ENCODE measurements at places on chromosomes 7 and 10.

DNA sequence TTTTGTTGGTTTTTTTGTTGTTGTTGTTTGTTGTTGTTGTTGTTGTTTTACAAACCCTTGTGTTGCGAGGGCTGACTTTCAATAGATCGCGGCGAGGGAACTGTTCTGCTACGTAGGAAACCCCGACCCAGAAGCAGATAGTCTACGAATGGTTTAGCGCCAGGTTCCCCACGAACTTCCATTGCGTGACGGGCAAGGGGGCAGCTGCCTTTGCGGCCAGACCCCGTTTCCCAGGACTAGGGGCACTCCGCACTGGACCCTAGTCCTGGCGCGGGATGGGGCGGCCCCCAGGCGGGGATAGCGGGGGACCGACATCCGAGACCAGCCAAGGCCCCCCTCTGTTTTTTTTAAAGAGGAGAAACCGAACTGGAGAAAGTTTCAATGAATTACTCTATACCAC, 119.6 kb downstream of the LRRTM3 start:
- DNase-seq: no peak

DNA sequence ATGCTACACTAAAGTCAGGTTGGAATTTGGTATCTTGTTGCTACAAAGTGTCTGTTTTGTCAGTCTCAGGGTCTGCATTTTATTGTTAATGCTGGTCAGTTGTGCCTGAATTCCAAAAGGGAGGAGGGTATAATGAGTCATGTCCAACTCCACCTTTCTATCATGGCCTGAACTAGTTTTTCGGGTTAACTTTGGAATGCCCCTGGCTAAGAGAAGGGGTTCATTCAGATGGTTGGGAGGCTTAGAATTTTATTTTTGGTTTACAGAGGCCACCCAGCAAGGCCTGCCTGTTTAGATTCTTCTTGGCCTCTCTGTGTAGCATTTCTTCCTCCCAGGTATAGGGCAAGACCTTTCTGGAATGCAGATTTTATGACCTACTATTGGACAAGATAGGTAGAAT, 93.2 kb downstream of the SKIDA1 start:
- no peak for DNase-seq

DNA sequence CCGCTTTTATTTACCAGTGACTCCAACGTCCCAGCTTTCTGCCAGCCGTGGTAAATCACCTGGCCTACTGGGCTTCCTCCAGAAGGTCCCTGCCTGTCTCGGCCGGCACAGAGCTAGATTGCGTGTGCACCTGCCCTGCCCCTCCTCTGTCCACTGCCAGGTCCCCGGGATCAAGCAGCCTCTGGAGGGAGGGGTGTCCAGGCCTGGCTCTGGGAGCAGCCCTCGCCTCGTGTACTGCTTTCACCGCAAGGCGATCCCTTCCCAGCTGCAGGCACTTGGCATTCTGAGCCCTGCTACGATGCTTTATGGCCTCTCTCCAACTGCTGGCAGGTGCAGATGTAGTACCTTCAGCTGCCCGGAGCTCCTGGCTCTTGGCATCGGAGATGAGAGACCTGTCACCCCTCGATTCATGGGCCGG, 7.4 kb downstream of the SLC29A3 start:
- DNase-seq: no peak

DNA sequence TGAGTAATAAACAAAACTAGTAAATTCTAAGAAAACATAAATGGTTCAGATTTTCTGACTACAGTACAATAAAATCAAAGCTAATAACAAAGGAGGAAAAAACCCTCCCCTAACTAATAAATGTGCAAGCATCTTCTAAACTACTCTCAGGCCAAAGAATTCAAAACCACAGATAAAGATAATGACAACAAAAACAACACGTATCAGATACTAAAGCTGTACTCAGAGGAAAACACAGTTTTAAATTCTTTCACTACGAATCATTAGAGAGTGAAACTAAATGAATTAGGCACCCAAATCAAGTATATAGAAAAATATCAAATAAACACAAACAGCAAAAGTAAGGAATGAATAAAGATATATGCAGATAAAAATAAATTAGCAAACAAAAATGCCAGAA, 200.9 kb downstream of the TEX36 start:
- no peak for DNase-seq

GRCh38 chr10:70284542-70285475, 1.0 kb upstream of the NPFFR1 start:
- DNase-seq: no peak

GRCh38 chr10:63253040-63253439, 119.9 kb downstream of the NRBF2 start:
- no peak for DNase-seq

DNA sequence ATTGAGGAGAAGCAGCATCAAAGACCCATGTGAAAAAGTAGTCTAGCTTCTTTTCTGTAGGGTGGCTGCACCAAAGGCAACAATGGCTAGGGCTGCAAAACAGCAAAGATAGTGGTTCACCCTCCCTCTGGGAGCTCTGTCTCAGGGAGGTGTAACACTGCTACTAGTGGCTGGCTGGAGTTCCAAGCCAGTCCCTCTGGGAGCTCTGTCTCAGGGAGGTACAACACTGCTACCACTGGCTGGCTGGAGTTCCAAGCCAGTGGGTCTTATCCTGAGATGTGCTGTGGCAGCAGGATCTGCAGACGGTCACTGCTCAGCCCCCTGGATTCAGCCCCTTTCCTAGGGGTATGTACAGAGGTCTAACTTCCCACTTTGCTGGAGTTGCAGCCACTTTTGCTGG, 37.9 kb upstream of the TMEM140 start:
- DNase-seq: no peak

GRCh38 chr7:127253281-127254162, 781 bp upstream of the GRM8 start:
- DNase-seq: peak; percentile 55

DNA sequence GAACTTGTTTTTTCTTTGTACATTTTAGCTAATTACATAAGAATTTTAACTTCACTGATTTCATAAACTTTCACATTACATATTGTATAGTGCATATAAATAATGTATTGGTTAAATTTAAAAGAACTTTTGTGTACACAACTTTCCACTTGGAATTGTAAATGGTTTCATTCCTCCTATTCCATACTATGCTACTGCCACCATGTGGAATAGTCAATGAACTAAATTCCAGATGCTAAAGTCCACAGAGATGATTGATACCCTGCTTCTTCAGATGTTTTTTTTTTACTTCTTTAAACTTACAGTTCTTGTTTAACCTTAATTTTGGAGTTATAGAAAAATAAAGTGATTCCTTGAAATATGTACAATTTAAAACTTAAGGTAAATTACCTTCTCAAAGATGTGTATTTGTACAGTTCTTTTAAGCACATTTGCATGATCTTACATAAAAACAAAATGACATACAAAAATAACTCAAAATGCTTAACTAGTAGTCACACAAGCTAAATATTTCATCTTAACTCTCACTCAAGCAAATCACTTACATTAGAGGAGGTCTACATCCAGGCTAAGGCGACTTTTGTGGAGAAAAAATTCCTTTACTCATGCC, 247.6 kb upstream of the HGF start:
- DNase-seq: no peak

DNA sequence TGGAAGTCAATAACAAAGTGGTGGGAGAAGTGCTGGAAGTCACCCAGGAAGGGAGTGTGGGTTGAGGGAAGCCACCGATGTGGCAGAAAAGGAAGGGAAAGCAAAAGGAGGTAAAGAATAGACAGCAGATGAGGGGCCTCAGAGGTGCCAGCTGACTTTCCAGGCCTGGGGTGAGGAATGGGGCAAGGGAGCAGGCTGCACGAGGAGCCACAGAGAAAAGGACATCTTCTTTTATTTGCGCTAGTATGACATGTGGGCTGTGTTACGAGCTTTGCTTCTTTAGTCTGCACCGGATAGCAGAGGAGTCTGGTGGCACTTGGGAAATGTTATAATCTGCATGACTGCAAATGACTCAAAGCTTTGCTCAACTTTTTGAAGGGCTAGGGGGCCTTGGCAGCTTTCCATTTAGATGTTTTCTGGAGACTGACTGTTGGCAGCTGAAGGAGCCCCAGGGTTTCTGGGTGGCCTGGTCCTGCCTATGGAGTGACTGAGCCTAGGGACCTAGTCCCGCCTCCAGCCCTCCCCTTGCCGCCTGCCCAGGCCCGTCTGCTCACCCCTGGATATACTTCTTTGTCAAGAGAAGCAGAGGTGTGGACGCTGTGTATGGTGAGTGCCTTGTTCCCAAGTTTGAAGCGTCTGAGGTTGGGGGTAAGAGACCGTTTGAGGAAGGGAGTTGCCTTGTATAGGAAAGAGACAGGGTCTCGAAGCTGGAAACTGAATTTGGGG, 5.1 kb downstream of the PRXL2A start:
- DNase-seq: no peak

GRCh38 chr7:112880818-112881418, 90.7 kb upstream of the TMEM168 start:
- no peak for DNase-seq

DNA sequence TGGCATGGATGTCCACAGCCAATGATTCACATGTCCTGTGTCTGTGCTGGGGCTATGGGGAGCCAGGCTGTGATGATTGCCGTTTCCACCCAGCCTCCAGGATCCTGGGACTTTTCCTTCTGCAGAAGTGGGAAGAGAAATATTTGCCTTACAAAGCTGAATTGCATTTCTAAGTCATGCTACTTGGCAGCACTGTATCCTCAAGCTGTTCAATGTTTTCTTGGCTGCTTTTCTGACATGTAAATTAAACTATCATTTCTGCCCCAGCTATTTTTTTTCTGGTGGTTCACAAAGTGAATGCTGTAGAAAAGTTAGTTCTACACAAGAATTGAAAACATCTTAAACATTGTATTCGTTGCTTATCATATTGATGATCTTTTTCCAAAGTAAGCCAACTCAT, 51.9 kb upstream of the TCERG1L start:
- no peak for DNase-seq

GRCh38 chr10:112700215-112700671, 249.8 kb upstream of the TCF7L2 start:
- DNase-seq: no peak

- DNase-seq: no peak
These were observed 10.6 kb downstream of the SHLD2 start for GRCh38 chr10:87105446-87106124.

DNA sequence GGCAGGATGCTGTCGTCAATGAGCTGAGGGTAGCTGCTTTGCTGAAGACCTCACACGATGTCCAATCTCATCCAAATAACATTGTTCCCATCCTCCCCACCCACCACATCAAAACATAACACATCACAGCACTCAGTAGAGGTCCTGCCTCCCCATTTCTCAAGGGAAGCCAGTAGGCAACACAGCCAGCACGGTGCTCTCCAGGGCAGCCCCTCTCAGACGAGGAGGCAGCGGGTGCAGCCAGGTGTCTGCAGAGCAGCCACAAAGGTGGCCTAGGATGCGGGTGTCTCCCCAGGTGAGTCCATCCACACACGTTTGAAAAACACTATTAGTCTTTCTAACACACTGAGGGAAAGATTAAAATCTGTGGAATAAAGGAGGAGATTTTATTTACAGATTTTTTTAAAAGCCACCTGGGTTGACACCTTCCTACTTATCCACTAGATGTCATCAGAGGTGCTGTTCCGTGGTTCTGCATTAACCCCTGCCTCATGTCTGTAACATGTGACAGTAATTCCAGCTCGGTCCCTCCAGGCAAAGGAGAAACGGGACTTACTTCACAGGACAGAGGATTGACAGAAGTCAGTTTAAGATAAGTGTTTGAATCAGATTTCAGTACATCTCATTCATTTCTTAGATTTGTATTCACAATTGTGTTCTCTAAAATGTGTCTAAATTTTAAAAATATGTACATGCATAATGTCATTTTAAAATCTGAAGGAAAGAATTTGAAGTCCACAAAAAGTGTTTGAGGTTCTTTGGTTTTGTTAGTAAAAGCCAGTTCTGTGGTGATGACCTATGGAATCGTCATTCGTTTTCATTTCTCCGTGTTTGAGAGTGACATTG, 68.0 kb downstream of the LANCL2 start:
- DNase-seq: peak; percentile 44

DNA sequence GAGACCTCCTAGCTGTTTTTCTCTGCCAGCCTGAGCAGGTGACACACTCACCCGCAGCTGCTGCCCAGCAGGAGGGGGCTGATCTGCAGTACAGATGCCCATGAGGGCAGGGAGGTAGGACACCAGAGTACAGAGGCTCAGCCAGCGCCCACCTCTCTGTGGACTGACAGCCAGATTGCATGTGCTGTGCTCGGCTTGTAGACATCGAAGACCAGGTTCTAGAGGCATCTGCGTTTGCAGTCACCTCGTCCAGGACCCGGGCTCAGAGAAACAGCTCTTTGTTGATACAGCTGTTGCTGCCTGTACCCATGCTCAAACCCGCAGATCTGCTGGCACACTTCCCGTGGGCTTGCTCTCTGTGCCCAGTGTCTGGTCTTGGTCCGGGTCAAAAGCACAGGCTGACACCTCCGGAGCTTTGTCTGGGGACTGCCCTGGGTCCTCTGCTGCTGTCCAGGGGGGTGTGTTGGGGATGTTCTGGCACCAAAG, 224.7 kb downstream of the GLRX3 start:
- no peak for DNase-seq

DNA sequence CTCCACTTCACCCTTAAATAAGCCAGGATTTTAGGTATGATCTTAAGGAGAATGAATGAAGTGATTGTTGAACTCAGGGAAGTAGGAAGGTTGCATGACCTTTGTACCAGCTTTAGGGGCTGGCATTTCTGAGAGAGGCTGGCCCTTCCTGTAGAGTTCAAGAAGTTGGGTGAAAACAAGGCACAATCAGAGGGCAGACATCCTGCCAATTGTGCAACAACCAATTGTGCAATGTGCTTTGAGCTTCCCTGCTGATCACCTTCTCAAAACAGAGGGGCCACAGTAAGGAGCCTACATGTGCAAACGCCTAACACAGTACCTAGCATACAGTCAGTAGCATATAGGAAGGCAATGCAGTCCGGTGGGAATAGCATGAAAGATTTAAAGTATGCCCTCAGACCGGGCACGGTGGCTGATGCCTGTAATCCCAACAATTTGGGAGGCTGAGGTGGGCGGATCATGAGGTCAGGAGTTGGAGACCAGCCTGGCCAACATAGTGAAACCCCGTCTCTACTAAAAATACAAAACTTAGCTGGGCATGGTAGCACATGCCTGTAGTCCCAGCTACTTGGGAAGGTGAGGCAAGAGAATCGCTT, 5.4 kb downstream of the CPVL start:
- no peak for DNase-seq

DNA sequence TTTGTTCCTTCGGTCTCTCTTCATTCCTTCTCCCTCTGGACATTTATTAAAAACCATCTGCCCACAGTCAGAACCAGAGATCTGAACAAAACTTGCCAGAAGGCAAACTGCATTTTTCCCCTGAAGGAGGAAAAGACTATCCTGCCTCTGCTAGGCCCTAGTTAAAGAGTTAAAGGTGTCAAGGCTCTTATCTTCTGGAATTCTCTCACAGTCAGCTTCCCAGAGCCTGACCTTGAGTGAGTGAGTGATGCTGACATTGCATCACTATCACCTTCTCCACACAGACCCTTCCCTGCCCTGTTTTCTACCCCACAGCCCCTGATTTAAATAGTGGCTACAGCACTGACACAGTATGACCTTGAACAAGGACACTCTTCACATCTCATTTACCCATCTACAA, 16.4 kb downstream of the FRMPD2 start:
- no peak for DNase-seq

DNA sequence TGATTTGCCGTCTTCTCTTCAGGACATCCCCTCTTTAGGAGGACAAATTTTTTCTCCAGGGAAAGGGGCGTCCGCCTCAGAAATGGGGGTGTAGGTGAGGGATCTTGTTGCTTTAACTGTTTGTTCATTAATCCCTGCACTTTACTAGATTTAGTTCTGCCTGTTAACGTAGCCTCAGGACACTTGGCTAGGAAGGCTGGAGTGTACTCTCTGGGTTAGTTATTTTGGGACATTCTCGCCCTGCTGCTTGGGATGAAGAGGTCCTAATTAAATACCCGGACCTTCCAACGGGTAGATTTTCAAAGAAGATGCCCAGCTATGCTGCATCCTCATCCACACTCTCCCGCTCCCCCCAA, 552 bp upstream of the ZNF365 start:
- DNase-seq: no peak
